Stimulated activated naive CD8-positive, alpha-beta T cell treated with anti-CD3 and anti-CD28 coated beads, Interleukin-15, amount 100 ng/mL, for 72 hours (primary cell): ENCODE measurements at places on chromosomes 1 and 21.
A peak's percentile ranks its signal among the peaks of the same experiment; 100 is the strongest.

- DNase-seq, result no peak
These were observed 7.7 kb upstream of the PHC2 start for GRCh38 chr1:33438364-33439160.

DNA sequence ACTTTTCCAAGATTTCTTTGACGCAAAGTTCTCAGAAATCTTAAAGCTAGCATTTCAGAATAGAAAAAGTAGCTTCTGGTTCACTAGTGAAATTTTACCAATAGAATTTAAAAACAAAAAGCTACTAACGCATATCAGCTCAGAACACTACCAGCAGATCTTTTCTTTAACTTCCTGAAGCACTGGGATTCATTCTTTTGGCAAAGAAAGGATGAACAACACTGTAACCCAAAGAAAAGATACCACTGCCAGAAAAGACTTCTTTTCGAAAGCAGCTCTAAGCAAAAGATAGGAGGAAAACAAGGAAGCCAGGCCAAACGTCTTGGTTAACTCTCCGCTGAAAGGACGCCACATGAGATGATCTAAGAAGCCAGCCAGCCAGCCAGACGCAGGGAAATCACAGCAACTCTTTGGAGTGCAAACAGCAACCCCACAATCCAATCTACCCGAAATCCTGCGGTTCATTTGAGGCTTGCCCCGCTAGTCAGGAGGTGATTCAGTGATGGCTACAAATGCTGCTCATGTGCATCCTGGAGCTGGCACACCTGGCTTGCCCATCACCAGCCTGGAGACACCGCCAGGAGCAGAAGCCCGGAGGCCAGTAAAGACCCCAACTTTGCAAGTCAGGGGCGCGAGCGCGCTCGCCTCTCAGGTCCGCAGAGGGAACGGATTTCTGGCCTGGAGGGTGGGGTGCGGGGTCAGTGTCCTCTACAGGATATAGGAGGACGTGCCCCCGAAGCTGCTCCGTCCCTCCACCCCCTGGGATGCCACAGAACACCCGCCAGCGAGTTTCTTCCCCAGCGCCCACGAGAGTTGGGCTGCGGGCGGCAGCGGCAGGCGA, 812 bp downstream of the NBPF1 start:
- DNase-seq, result peak; percentile 57

GRCh38 chr1:109083923-109084322, 6.6 kb upstream of the TMEM167B start:
- DNase-seq, result no peak

DNA sequence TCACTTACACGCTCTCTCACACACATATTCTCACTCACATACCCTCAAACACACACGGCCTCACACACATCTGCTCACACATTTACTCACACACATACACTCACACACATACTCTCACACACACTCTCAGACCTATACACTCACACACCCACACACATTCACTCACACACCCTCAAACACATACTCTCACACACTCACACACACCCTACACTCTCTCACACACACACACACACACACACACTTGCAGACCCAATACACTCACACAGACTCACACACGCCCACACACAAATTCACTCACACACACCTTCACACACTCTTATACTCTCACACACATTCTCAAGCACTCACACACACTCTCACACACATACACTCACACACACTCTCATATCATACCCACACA, 155.5 kb upstream of the BACE2 start:
- no peak for DNase-seq

- DNase-seq, result no peak
These were observed 51.6 kb downstream of the GNG4 start for GRCh38 chr1:235597867-235598553.

DNA sequence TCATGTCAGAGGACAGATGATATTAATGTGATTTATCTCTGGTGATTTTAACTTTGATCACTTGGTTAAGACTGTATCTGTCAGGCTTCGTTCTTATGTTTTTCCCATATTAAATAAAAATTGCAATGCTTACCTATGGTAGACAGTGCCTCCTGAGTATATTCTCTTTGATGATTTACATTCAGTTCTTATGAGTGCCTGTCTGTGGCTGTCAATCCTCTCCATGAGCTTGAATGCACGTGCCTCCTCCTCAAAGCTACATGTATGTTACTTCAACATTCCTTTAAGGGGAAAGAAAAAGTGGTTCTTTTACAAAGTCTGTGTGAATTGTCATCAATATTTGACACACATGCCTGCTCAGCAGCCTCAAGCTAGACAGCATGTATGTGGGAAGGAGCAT, 44.2 kb upstream of the RGS2 start:
- DNase-seq, result no peak

DNA sequence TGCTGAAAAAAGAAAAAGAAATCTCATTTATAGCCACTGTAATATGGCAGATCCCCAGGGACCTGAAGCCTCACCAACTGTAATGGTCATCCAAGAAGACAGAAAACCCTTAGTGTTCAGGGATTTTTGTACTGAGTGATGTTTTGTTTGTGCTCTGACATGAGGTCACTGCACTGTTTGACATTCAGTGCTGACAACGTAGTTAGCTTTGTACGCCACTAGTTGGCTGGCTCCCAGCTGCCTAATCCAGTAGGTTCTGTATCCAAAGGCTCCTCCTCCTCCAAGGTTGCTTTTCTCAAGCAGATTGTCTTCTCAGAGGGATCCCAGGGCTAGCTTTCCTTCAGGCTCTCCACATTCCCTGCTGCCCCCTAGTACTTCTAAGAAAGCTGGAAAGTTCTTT, 9.5 kb upstream of the YRDC start:
- no peak for DNase-seq

DNA sequence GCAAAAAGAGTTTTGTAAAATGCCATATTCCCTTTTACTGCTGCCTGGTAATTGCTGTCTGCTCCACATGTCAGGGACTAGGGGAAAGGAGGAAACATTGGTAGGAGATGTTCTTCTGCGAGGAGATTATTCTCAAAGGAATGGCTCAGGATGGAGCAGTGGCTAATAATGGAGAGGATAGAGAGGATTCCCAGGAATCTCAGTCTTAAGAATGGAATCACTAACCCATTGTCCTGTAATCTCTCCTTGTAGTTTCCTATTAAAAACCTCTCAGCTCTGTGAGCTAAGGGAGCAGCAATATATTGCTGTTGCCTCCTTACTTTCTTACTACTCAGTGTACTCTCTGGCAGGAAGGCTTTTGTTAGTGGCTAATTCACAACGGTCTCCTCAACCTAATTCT, 175.4 kb downstream of the HS2ST1 start:
- no peak for DNase-seq

GRCh38 chr1:59747420-59748024, 67.2 kb upstream of the HOOK1 start:
- DNase-seq, result no peak

DNA sequence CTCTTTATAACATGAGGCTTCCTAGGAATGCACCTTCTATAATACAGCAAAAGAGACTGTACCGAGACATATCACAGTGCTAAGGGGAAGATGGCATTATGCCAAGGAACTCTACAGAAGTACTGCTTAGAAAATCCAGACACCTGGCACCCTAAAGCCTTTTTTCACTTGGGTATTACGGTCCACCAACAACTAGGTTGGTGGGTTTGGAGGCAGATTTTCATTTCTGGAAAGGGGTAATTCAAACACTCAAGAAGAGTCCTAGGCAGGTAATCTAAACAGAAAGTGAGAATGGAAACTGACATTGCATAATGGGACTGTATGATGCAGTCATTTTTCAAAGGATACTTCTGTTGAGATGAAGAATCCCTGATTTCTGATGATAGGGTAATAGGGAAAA, 19.6 kb downstream of the SCMH1 start:
- DNase-seq, result no peak

DNA sequence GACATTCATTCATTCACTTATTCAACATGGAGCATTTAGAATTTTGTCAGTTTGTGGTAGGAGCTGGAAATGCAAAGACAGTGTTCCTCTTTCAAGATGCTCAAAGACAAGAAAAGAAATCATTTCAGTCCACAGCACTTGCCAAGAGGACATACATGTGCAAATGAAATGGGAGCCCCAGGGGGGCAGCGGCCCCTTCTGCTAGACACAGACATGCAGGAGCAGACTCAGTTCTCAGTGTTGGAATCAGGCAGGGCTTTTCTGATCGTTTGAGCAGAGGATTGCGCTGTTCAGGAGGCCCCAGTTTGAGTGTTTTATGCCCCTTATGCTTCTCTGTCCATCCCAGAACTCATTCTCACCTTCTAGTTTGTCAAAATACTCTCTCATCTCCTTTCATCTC, 35.6 kb upstream of the VASH2 start:
- DNase-seq, result no peak

- DNase-seq, result no peak
These were observed 45.1 kb upstream of the RNF11 start for GRCh38 chr1:51190961-51191360.

- no peak for DNase-seq
These were observed 1.2 kb downstream of the GLIS1 start for GRCh38 chr1:53737648-53738204.

GRCh38 chr1:109946511-109946910, 35.9 kb downstream of the CSF1 start:
- DNase-seq, result no peak

GRCh38 chr1:171221665-171222591, 26.4 kb upstream of the FMO1 start:
- DNase-seq, result no peak

- DNase-seq, result no peak
These were observed 7.6 kb upstream of the EIF4G3 start for GRCh38 chr1:21184276-21184675.

GRCh38 chr21:26849428-26850115, 4.4 kb upstream of the ADAMTS1 start:
- no peak for DNase-seq

- DNase-seq, result peak; percentile 78
These were observed at the start of gene LCK for GRCh38 chr1:32250893-32251716. Gene LCK, plus strand, starts transcription at chr1:32251265. Its CDS starts 23,065 bp downstream, at chr1:32274330.

- DNase-seq, result no peak
These were observed 135.5 kb downstream of the SDCCAG8 start for GRCh38 chr1:243391355-243391754.

GRCh38 chr1:170590921-170591705, 59.1 kb downstream of the GORAB start:
- no peak for DNase-seq

DNA sequence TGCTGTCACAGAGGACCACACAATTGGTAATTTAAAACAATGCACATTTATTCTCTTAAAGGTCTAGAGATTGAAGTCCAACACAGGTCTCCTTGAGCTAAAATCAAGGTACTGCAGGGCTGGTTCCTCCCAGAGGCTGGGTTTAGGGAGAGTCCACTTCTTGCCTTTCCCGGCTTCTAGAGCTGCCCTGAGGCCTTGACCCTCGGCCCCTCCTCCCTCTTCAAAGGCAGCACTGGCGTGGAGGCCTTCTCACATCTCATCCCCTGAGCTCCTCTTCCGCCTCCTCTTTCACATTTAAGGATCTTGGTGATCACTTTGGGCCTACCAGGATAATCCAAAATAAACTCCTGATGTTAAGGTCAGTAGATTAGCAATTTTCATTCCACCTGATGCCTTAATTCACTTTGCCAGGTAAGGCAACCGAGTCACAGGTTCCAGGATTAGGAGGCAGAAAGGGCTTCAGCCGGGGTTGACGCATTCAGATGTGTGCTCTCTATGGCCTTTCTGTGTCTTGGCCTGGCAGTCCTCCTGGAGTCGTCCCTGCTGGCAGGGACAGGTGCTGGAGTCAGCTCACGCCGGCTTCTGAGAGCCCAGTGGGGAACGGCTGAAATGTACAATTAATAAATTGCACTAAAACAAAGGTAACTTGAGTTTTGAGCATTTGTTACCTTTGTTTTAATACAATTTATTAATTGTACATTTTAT, 61.2 kb upstream of the ABCG1 start:
- DNase-seq, result no peak
